ENCODE measurements at places on chromosomes 5 and 9. TPM values are rescaled to one million over a fixed set of nuclear protein-coding genes. Genes with fewer than 3 reads are reported as not detected.
A peak's percentile ranks its signal among the peaks of the same experiment; 100 is the strongest.

TMEM232 gene
- 1.2 TPM for total RNA-seq

FREM1 gene
- total RNA-seq, result not detected

TSC1 gene
- total RNA-seq, result 36.5 TPM

GRCh38 chr9:116318468-116319374 is 165.1 kb downstream of the PAPPA start:
- no peak overlapping the region for H3K4me3 ChIP-seq
- H3K27me3 ChIP-seq, result peaks cover 3% of the 10 kb centered on the region
- peaks cover 7% of the 10 kb centered on the region for H3K4me1 ChIP-seq
- no peak for DNase-seq
- no peaks in the 10 kb centered on the region for H3K36me3 ChIP-seq
- H3K27ac ChIP-seq, result no peak overlapping the region

DNA sequence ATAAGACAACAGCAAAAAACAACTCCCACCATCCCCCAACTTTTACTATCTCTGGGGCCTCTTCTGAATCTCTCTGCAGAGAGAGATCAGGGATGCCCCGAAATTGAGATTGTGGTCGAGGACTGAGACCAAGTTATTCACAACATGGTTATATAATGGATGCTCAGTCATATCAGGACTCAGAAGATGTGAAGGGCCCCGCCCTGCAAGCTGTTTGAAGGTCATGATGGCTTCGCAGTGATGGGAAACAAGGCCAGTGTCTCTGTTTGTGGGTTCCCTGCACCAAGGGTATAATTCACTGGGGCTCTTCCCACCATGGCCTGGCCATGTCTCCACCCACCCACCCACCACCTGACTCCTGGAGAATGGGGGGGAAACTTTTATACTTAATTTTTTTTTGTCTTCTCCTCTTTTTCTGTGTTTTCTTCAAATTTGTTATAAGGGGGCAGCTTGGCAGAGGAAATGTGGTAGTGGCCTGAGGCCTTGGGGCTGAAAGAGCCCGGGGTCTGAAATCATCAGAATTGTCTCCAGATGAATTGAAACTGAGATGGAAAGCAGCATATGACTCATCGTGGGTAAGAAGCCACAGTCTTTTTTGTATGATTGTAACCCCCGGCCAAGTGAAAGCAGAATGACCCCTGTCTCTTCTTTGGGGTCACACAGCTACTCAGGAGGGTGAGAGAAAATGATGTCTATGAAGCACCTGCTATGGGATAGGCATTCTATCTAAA is 15.0 kb upstream of the TEX48 start:
- H3K4me3 ChIP-seq, result no peak overlapping the region
- DNase-seq, result no peak
- no peak overlapping the region for H3K27ac ChIP-seq

- no peaks in the 10 kb centered on the region for H3K4me1 ChIP-seq
- H3K36me3 ChIP-seq, result no peaks in the 10 kb centered on the region
- H3K27me3 ChIP-seq, result peaks cover 18% of the 10 kb centered on the region
- H3K27ac ChIP-seq, result no peak overlapping the region
- H3K4me3 ChIP-seq, result no peak overlapping the region
- no peak for DNase-seq
These were observed 115.4 kb downstream of the HSD17B3 start for GRCh38 chr9:96186591-96187011.

- no peak overlapping the region for H3K4me3 ChIP-seq
- H3K4me1 ChIP-seq, result peaks cover 17% of the 10 kb centered on the region
- no peaks in the 10 kb centered on the region for H3K27me3 ChIP-seq
These were observed 41.4 kb downstream of the DAB2IP start for GRCh38 chr9:121692606-121693387.

DNA sequence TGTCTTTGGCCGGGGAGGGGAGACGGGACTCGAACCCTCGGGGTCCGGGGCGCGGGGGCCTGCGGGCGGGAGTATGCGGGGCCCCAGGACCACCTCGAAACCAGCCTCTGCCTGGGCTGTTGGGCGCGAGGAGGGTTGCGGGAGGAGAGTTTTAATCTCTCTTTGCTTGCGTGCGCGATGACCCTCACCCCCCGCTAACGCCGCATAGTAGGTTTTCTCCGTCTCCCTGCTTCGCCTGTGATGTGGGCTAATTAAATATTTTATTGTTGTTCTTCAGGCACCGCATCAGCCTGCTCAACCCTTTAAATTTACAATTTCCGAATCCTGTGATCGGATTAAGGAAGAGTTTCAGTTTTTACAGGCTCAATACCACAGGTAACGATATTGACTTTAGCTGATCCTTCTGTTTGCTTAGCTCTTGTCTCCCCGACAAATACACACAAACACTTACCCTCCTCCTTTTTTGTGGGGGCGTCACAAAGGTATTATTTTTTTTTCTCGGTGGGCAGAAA is 1.7 kb downstream of the TLE4 start:
- DNase-seq, result no peak
- peak overlapping the region; percentile 91 for H3K4me3 ChIP-seq
- peaks cover 50% of the 10 kb centered on the region for H3K36me3 ChIP-seq
- no peaks in the 10 kb centered on the region for H3K27me3 ChIP-seq
- peak overlapping the region; percentile 96 for H3K27ac ChIP-seq

GRCh38 chr5:132202711-132203463 is 24.8 kb downstream of the P4HA2 start:
- DNase-seq, result no peak
- no peak overlapping the region for H3K4me3 ChIP-seq
- H3K36me3 ChIP-seq, result peaks cover 50% of the 10 kb centered on the region
- H3K27me3 ChIP-seq, result no peaks in the 10 kb centered on the region
- peak overlapping the region; percentile 70 for H3K27ac ChIP-seq

- H3K4me1 ChIP-seq, result peaks cover 57% of the 10 kb centered on the region
- peak overlapping the region; percentile 83 for H3K27ac ChIP-seq
- peaks cover 49% of the 10 kb centered on the region for H3K36me3 ChIP-seq
- H3K4me3 ChIP-seq, result peak overlapping the region; percentile 62
These were observed 211.3 kb downstream of the AUH start for GRCh38 chr9:91150273-91150997.

GRCh38 chr9:77022783-77023440 is 3.5 kb downstream of the FOXB2 start:
- peaks cover 51% of the 10 kb centered on the region for H3K27me3 ChIP-seq
- no peak overlapping the region for H3K27ac ChIP-seq
- no peak overlapping the region for H3K4me3 ChIP-seq
- no peak for DNase-seq
- no peaks in the 10 kb centered on the region for H3K36me3 ChIP-seq

Data from HFFc6 (cell line).